ENCODE measurements at places on chromosomes 4 and X. TPM values are rescaled to one million over a fixed set of nuclear protein-coding genes. Genes with fewer than 3 reads are reported as not detected.

DCAF12L2 gene
- polyA plus RNA-seq = 3.0 TPM

DYNLT3 gene
- 41.9 TPM for polyA plus RNA-seq

KLHL13 gene
- 93.8 TPM for polyA plus RNA-seq

F8A2 gene
- not detected for polyA plus RNA-seq

TRIM60 gene
- polyA plus RNA-seq = not detected

PHEX gene
- polyA plus RNA-seq = 0.37 TPM

PITX2 gene
- polyA plus RNA-seq = 3.2 TPM

PCDH19 gene
- 2.6 TPM for polyA plus RNA-seq

LPAR4 gene
- polyA plus RNA-seq = 20.6 TPM

FRMD7 gene
- 1.6 TPM for polyA plus RNA-seq

GLRA3 gene
- polyA plus RNA-seq = 0.03 TPM

LGI2 gene
- 26.2 TPM for polyA plus RNA-seq

TIMM17B gene
- polyA plus RNA-seq = 33.2 TPM

CPLX1 gene
- polyA plus RNA-seq = 1.4 TPM

GPR143 gene
- 14.2 TPM for polyA plus RNA-seq

GBA3 gene
- 20.2 TPM for polyA plus RNA-seq

AKAP14 gene
- 0.26 TPM for polyA plus RNA-seq

TMPRSS11D gene
- not detected for polyA plus RNA-seq

GRCh38 chr4:8286719-8287342 lies 17.3 kb downstream of the HTRA3 start:
- DNase-seq = no peak

DNA sequence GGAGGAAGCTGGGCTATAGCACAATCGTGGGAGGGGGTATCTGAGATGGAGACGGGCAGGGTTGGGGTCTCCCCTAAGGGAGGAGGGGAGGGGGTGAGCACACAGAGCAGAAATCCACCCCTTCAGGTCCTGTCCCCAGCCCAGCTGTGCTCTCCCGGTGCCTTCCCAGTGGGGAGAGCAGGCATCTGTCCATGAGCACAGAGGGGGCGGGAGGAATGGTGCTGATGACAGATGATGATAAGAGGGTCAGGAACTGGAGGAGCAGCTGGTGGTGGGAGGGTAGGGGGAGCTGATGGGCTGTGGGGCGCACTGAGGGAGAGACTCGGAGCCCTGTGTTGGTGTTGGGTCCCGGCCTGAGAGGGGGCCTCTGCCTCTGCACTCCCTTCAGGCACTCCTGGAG lies 8.6 kb downstream of the ATP2B3 start:
- no peak for DNase-seq

- DNase-seq = peak; percentile 58
Observed at GRCh38 chr4:15234856-15235126, 193.0 kb upstream of the C1QTNF7 start.

- DNase-seq = no peak
Observed at GRCh38 chr4:125317525-125317877, 2.7 kb downstream of the FAT4 start.

- DNase-seq = no peak
Observed at GRCh38 chr4:125522992-125523391, 208.2 kb downstream of the FAT4 start.

GRCh38 chr4:140802591-140802990 lies 46.4 kb upstream of the TBC1D9 start:
- no peak for DNase-seq

- DNase-seq = no peak
Observed at GRCh38 chrX:48798318-48798717, 3.5 kb upstream of the HDAC6 start.

- no peak for DNase-seq
Observed at GRCh38 chr4:99282731-99283130, 8.1 kb downstream of the ADH1A start.

DNA sequence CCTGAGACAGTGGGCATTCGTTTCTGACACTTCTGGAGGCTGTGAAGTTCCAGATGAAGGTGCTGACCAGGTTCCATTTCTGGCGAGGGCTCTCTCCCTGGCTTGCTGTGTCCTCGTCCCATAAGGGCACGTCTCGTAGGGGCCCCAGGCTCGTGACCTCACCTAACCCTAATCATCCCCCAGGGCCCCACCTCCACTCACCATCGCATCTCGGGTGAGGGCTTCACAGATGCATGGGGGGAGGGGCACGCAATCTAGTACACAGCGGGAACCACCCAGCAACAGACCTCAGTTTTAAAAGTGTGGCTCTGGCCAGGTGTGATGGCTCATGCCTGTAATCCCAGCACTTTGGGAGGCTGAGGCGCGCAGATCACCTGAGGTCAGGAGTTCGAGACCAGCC lies 22.1 kb downstream of the PDE6B start:
- DNase-seq = no peak

- DNase-seq = no peak
Observed at GRCh38 chrX:33128048-33128805, 83.1 kb downstream of the DMD start.

DNA sequence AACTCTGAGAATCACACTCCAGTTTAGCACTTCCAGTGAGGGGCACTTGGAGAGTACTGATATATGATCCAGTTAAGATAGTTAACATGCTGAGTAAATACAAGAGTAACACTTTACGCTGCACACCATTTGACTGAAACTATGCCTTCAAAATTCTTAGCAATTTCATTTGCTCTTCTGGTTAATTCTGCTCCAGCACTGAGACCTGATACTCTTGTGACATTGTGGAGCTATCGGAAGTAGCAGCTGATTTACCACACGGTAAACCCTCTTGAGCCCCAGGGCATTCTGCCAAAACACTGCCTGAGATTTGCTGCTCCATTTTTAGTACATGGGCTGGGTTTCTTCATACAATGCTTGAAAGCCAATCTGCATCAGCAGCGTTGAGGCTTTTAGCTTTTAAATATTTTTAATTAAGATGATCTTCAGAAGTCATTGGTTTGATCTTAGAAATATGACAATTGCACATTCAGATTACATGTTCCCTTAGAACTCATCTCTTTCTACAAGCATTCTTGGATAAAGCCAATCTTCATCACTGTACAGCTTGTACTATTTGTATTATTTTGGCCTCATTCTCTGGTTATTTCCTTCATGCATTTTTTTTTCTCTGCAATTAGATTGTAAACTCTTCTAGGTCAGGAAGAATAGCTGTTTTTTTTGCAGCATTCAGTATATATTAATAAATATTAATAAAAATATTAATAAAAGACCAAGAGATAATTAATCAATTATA lies 67.8 kb upstream of the ETNPPL start:
- DNase-seq = peak; percentile 39

GRCh38 chrX:84907324-84907968 lies 96.2 kb upstream of the APOOL start:
- no peak for DNase-seq

GRCh38 chrX:150052226-150052625 lies 113.9 kb upstream of the EOLA2 start:
- no peak for DNase-seq

DNA sequence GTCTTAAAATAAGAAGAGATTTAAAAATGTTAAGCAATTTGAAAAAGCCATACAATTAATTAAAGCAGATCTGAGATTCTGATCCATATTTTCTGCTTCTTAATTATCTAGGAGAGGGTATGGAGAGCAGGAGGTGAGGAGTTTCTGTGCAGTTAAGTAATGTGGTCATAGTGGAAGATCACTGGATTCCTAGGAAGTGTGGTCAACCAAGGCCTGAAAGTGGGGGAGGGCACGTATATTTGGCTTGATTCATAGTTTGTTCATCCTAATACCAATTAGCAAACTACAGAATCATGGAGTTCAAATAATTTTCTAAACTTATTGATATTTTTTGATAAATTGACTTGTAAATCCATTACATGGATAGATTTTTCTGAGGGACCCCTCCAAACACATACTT lies 768.3 kb downstream of the RAPGEF2 start:
- DNase-seq = no peak

GRCh38 chrX:115018040-115018647 lies 728 bp upstream of the IL13RA2 start:
- no peak for DNase-seq

DNA sequence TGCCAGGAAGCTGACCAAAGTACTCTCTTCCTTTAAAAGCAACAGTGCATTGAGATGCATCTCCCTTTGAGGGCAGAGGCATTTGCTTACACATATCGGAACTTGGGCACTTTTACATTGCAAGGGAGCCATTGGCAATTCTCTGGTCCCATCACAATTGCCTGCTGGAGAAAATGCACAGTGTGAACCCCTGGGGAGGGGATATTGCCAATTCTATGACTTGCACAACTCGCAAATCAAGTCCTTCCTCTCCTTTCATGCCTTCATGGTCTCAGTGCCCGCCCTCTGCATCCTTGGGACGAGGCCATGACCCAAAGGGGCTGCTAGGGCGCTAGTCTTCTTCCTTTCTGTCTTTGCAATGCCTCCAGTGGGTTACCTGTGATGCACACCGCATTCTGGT lies 14.9 kb upstream of the PDZD4 start:
- DNase-seq = no peak

DNA sequence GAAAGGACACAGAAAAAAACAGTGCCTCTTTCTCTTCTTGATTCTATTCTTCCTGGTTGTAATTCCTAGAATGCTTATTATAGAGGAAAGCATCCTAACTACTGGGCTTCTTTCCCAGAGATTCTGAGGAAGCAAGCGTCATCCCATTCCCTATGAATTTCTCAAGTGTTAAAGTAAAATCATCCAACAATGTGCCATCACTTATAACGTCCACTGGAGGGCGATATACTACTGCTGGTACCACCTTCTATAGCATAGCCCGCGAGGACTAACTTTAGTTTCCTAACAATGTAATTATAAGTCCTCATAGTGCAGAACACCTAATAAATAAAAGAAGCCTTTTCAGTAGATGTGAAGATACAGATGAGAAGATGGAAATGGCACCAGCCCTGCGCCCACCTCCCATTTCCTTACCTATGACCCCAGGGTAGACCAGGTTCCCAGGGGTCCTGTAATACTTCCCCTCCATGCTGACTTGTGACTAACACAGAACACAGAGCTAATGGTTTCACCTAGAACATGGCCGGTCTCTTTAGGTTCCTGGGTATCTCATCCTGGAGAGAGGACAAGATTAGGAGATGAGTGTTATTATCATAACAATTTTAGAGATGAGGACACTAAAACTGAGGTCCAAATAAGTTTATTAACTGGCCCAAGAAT lies 4.2 kb downstream of the CENPVL3 start:
- no peak for DNase-seq

GRCh38 chr4:55838952-55839351 lies 14.5 kb upstream of the EXOC1 start:
- no peak for DNase-seq

- DNase-seq = no peak
Observed at GRCh38 chrX:50495616-50496015, 25.0 kb upstream of the DGKK start.

DNA sequence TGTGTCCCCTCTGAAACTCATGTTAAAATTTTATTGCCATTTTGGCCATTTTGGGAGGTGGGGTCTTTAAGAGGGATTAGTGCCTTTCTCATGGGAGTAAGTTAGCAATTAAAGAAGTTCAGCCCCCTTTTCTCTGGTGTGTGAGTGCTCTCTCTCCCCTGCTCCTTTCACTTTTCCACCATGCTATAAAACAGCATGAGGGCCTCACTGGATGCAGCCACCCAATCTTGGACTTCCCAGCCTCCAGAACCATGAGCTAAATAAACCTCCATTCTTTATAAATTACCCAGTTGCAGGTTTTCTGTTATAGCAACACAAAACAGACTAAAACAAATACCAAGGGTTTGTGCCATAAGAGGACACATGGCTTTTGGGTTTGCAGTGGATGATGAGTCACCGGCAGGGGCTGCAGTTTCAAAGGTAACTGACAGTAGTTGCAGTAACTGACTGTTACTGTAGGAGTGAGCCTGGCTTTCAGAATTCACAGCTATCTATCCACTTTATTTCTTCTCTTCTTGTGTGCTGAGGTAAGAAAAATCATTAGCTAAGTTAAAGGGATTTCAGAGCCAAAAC lies 121.5 kb downstream of the PPEF1 start:
- no peak for DNase-seq

- no peak for DNase-seq
Observed at GRCh38 chr4:139797287-139797686, 131.7 kb downstream of the MGST2 start.

DNA sequence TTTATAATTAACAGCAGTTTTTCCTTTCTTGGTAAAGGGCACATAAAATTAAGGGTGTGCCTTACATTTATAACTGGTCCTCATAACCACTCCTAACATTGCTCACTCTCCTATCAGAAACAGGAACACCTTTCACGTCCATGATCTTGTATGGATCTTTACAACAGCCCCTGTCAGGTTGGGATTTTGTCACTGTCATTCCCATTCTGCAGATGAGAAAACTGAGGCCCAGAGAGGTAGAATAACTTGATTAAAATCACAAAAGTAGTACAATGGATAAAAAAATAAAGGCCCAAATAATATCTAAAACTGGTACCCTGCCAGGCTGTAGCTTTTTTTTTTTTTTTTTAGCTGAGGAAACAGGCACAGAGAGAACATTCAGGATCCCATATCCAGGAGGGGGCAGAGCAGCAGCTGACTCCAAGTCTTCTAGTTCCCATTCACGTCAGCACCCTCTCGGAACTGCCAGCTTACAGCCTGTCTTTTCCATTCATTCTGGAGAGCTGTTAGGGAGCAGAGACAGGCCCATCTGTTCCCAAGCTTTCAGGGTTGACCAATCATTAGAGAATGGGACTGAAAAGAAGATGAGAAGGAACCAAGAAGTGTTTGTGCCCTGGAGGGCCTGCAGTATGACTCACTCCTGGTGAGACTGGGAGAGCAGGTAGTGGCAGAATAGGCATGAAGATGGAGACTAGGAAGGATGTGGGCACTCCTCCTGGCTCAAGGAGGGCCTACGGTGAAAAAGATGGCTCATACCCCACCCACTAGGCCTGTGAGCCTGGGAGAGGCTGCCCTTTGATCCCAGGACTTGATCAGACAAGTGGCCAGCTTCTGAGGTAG lies 7.3 kb downstream of the SUV39H1 start:
- no peak for DNase-seq

GRCh38 chrX:112835019-112835418 lies 5.6 kb downstream of the AMOT start:
- DNase-seq = no peak

DNA sequence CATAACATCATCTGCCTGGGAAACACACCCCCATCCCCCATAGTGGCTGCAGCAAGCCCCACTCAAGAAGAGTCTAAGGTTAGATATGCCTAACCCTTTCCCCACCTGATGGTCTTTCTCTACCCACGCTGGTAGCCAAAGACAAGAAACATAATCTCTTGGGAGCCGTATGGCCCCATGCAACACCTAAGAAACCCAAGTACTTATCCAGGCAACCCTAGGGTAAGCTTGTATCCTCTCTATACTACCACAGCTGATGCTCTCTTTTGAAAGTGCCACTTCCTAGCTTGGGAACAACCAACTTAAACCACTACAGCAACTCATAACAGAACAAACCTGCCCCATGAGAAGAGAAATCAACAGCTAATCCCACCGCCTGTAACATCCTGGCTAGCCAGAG lies 161.1 kb downstream of the MSN start:
- DNase-seq = no peak

DNA sequence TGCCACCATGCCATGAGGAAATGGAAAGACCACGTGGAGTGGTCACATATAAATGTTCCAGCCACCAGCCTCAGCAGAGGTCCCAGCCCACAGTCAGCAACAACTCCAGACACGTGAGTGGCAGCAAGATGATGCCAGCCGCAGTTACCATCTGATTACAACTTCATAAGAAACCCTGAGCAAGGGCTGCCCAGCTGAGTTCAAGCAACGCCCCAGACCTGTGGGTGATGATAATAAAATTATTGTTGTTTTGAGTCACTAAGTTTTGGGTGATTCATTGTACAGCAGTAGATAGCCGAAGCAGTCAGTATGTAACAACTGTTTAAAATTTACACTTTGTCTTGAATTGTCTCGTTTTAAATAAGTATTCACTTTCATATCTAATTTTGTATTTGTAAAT lies 5.8 kb upstream of the CCNG2 start:
- no peak for DNase-seq

Measured in right renal cortex interstitium (tissue), 3 donors.